ENCODE measurements at places on chromosomes 11 and 22. TPM values are rescaled to one million over a fixed set of nuclear protein-coding genes. Genes with fewer than 3 reads are reported as not detected.

The DAGLA gene
- 3.3 TPM for total RNA-seq

GRCh38 chr11:119886667-119887230 lies 157.7 kb upstream of the NECTIN1 start:
- DNase-seq: no peak

DNA sequence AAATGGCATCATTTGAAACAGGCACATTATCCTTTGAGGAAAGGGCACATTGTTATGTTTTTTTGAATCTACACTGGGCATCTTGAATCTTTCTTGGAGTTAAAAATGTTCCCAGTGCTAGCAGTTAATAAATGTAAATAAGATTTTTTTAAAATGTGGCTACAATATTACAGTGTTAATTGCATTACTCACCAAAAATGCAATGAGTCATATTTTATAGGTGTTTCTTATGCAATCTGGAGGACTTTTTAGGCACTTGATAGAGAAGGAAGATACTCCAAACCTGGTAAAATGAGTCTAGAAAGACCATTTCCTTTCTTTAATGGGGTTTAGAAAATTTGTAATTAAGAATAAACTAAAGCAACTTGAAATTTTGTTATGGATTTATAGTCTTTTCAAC lies 238.0 kb downstream of the METTL15 start:
- DNase-seq: no peak

The MYEOV gene
- total RNA-seq: 31.4 TPM

GRCh38 chr11:31512117-31512516 lies 2.5 kb downstream of the ELP4 start:
- no peak for DNase-seq

DNA sequence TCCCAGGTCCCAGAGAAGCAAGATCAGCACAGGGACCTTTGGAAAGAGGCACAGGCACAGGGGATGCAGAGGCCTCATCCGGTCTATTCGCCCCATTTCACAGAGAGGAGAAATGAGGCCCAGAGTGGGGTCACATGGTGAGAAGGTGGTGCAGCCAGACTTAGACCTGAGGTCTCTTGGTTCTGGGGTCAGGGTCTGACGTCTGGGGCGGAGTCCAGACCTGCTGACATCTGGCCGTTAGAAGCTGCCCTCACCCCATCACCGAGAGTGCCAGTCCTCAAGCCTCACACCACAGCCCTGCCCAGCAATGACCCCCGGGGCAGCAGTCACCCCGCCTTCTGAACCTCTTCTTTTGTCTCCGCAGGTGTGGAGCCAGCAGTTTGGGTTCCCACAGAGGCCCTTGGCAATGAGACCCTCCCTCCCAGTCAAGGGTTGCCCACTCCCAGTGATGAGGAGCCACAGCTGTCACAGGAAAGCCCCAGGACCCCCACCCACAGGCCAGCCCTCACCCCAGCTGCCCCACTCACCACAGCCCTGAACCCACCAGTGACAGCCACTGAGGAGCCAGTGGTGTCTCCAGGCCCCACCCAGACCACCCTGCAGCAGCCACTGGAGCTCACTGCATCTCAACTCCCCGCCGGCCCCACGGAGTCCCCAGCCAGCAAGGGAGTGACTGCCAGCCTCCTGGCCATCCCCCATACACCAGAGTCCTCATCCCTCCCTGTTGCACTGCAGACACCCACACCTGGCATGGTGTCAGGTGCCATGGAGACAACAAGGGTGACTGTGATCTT lies 62.4 kb downstream of the OTOG start:
- DNase-seq: no peak

DNA sequence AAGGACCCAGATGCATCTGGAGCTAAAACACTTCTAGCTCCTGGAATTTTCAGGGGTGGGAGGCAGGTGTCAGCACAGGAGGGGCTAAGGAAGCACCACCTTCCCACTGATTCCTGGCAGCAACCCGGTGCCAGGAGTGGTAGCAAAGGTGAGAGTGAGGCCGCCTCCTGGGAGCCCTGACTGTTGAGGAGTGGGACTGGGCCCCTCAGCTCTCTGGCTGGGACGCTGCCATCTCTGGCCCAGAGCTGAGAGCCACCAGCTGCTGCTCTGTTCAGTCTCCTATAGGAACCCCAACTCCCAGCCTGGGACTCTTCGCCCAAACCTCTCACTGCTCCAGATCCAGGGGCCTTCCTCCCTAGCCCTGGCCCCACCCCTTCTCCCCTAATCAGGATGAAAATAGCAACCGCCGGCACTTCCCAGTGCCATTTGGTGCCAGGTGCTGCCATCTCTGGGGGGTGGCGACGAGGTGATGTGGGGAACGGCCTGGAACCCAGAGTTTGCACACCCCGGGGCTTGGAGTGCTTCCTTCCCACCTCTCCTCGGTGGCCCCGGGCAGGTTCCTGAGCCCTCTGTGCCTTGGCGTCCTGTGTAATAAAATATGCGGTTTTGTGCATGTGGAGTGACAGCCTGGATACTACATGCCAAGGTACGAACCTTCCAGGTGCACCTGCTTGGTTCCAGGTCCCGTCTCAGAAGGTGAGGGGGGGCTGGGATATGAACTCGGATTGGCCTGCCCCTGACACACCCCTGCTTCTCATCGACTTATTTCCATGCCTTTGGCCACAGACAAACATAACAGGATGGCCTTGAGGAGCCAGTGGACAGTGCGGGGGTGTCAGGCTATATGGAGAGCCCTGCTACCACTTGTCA lies 35.7 kb upstream of the CELSR1 start:
- no peak for DNase-seq

DNA sequence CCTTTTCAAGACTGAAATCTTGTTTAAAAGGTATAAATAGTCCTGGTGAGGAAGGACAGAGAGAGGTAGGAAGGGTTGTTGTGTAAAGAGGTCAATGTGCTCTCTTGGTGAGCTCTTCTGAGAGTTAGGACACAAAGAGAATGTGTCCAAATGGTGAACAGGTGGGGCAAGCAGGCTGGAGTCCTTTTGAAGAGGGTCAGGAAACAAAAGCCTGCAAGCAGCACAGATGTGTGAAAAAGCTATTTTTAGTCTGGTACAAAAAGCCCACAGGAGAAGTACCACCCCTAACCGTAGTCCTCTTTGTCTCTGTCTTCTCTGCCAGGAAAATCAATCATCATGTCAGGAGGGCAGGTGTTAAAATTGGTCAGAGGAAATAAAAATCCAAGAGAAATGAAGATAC lies 54.4 kb upstream of the SYN3 start:
- no peak for DNase-seq

DNA sequence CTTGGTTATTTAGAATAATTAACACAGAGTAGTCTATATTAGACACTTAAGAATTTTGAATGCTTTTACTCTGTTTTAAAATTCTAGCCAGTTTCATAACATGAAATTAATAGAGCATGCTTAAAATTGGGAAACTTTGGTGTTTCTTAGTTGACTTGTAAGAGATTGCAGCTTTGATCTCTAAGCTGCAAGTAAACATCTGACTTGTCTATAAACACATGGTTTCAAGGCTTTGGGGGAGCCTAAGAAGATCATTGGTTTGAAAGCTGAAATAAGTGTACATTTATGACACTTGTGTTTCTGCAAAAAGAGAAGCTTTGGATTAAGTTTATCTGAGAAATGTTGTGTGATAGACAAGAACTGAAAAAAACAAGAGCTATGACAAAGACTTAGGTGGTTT lies 37.8 kb downstream of the YAP1 start:
- no peak for DNase-seq

The BBOX1 gene
- 0.32 TPM for total RNA-seq

DNA sequence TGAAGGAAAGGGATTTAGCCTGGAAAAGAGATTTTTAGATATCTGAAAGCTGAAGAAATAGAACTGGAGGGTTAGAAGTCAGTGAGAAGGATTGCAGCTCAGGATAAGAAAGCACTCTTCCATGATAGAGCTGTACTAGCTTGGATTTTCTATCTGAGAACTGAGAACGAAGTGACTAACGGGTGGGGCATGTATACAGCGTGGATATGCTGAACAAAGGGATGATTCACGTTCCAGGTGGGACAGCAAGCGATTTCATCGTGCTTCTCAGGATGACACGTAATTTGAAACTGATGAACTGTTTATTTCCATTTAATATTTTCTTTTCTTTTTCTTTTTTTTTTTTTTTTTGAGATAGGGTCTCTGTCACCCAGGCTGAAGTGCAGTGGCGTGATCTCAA lies 53.0 kb downstream of the GRAMD1B start:
- DNase-seq: no peak

GRCh38 chr11:60498853-60499252 lies 6.3 kb downstream of the MS4A12 start:
- no peak for DNase-seq

DNA sequence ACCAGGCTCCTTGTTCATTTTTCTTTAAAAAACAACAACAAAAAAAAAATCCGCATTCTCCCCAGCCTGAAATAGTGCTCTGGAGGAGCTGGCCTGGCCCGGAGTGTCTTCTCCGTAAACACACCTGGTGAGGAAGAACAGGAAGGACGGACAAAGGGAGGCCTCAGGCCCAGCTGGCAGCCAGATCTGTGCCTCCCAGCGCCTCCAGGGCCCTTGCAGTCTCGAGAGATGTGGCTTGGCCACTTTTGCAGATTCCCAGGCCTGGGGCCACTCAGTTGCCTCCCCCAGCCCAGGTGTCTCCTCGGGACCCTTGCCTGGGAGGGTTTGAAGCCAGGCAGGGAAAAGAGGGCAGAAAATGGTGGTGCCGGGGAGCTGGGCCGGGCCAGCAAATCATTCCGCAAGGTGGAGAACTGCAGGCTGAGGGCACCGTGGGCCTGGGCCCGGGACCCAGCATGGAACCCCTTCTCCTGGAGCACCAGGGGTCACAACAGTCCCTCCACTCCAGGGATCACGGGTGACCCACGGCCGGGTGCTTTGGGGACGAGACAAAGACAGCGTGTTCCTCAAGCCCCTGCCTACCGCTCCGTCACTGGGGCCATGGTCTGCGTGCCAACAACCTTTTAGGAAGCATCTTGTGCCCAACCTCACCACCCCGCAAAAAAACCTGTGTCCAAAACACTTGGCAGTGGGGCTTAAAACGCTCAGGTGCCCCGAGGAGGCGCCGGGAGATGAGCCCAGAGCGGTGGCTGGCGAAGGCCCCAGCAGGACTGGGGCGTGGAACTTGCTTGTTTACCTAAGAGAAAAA lies 67.1 kb upstream of the WNT7B start:
- DNase-seq: peak; percentile 89

GRCh38 chr11:65917434-65918210 lies 1.2 kb downstream of the C11orf68 start:
- DNase-seq: no peak

The FJX1 gene
- total RNA-seq: 28.8 TPM

DNA sequence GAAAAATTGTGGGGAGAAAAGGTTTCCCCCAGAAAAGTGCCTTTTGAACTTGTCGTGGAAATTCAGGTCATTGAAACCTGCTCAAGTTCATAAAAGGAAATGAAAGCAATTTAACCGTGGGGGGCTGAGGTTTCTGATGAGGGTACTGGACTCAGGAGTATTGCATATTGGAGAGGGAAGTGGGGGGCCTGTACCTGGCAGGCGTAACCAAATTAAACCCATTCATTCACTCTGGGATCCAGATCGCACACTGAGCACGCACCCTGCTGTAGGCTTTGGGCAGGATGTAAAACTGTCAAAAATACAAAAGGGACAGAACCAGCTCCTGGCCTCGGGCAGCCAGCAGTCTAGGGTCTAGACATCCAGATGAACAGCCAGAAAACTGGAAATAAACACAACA lies 1517.4 kb downstream of the BRD1 start:
- no peak for DNase-seq

DNA sequence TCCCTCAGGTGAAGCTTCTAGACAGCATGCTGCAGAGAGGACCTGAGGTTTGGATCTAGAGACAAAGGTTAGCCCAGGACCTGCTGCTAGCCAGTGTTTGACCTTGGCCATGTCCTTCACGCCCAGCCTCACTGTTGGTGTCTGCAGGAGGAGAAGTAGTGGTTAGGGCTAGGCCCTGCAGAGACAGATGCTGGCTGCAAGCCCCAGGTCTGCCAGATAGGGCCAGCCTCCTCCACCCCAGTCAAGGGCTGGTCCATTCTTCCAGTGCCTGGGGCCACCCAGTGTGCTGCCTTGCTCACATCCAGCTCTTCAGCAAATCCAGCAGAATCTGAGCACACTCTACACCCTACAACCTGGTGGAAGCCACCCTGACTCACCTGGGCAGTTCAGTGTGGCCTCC lies 21.5 kb upstream of the MIEF1 start:
- DNase-seq: no peak

- DNase-seq: no peak
Measured at GRCh38 chr11:132745306-132745705, 787.0 kb downstream of the OPCML start.

DNA sequence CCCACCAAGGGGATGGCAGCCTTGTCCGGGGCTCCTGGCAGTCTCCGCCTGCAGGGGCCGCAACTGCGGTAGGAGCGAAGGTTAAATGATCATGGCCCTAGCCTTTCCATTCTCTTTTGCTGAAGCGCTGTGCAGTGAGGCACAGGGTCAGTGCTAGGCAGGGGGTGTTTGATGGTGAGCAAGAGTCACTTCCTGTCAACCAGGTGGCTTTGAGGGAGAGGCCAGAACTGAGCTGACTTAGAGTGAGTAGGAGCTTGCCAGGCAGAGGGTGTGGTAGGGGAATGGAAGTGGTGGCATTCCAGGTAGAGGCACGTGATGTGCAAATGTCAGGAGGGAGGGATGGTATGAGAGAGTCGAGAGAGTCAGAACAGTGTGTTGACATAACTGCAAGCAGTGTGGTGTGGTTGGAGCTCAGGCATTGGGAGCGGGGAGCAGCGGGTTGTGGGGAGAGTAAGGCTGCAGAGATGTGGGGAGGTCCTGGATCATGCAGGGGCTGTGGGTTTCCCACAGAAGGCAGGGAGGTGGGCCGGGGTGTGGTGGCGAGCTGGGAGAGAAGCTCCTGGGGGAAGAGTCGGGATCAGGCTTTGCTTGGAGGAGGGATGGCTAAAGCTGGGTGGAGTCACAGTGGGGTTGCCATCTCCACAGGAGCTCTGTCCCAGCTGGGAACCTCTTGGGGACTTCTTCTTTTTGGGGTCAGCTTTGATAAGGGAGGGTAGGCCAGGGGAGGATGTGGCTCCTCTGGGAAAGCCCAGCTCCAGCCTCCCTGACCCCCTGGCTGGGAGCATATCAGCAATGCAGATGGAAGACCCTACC lies 33.3 kb downstream of the AMPD3 start:
- DNase-seq: peak; percentile 75

GRCh38 chr22:48004038-48004437 lies 1241.6 kb downstream of the TBC1D22A start:
- DNase-seq: no peak

The PAMR1 gene
- 30.8 TPM for total RNA-seq

The PATE2 gene
- total RNA-seq: not detected

The APOBEC3H gene
- not detected for total RNA-seq

DNA sequence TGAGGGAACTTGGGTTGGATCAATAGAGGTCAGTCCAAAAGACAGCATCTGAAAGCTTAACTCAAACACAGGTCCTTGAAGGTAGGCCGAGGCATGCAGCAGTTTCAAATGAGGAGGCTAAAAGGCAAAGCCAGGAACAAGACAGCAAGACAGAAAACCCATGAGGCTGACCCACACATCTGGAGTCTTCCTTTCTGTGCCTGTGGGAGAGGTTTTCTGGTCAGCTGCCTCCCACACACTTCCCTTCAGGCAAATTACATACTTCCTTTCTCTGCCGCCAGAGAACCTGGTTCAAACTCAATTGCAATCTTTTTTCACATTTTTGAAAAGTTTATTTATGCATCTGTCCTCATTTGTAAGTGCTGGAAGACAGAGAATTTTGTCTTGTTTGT lies 29.8 kb upstream of the CRTAM start:
- DNase-seq: no peak

The PDE3B gene
- 71.5 TPM for total RNA-seq

Measured in mesenteric fat pad (tissue), 1 donor.